Cerebellar nuclear complex (tissue), 1 donor: ENCODE measurements at places on chromosomes 16 and 17.

- no peak for DNase-seq
Measured at GRCh38 chr17:82806645-82807044, 33.2 kb downstream of the ZNF750 start.

DNA sequence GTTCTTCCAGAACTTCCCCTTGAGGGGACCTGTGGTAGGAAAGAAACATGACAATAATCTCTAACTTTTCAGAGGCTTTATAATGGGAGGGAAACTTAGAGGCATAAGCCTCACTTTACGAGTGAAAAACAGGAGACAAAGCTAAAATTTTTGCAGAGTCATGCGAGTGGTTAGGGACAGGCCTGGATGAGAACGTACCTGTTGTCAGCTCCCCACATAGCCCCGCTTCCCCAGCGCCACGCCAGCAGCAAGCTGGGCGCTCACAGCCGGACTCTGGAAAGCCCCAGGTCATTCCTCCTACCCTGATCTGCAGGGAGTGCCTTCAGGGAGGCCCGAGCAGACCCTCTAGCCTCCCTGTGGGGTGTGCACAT lies 53.6 kb downstream of the LDHD start:
- DNase-seq = no peak

GRCh38 chr16:84795329-84796053 lies 24.3 kb upstream of the CRISPLD2 start:
- no peak for DNase-seq

- no peak for DNase-seq
Measured at GRCh38 chr16:55821210-55821609, 11.7 kb downstream of the CES1 start.

DNA sequence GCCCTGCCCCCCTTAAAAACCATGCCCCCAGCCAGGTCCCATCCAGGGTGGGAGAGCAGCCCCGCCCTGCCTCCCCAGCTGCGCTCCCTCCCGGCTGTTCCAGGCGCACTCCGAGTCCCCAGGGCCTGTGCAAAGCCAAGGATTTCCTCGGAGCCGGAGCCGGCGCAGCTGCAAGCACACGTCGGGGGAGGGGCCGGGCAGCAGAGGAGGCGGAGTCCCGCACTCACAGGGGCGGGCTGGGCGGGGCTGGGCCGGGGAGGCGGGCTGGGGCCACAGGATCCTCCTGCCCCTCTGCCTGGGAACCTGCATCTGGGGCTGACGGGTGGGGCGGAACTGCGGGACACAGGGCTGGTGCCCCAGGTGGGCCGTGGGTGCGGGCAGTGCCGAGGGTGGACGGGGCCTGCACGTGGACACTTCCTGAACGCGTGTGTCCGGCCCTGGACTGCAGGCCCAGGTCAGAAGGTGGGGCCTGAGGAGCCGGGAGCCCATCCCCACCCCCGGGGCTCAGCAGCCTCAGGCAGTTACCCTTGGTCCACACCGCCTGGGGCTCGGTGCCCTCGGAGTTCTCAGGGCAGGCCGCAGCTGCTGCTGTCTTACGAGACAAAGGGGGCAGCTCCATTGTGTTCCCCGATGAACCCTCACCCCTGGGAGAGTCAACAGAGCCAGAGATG lies 24.0 kb upstream of the SSTR5 start:
- DNase-seq = no peak
